ENCODE measurements at places on chromosomes 3 and 15.
A peak's percentile ranks its signal among the peaks of the same experiment; 100 is the strongest.

DNA sequence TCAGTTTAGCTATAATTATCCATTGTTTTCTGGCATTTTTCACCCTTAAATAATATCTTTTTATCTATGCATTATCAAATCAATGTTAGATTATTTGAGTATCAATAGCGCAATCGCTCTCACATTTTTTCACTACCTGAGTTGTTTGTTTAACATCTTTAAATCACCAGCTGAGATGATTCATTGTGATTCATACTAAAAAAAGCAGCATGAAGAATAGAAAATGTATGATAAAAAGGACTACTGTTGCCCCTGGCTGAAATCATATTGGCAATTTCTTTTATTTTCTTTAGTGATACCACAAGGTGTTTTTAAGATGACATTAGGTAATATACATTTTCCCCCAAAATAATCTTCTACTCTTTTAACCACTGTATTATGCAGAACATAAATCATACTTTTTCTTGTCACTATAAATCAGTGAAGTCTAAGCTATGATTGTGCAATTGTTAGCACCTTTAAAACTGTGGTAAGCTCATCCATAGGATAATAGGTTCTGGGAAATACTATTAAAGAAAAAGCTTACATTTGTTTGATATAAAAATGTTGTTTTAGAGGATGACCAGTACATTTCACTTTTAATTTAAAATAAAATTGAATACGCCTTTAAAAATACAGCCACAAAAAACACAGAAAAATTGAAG, 889.1 kb downstream of the NAALADL2 start:
- no peak for DNase-seq

DNA sequence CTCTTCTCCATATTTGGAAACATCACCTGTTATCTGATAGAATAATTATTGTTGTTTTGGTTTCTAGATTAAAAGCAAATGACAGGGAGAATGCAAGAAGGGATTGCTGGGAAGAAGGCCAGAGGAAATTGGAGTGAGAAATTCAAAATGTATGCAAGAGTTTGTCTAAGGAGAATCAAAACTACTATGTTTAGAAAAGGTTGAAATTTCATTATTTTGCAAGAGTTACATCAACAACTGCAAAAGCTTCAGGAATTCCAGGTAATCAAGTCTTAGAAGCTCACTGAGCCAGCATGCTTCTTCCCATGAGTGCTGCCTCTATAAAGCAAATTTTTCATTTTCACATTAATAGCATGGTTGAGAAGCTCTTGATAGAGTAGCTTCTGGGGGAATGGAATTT, 177.2 kb upstream of the GBE1 start:
- DNase-seq = no peak

DNA sequence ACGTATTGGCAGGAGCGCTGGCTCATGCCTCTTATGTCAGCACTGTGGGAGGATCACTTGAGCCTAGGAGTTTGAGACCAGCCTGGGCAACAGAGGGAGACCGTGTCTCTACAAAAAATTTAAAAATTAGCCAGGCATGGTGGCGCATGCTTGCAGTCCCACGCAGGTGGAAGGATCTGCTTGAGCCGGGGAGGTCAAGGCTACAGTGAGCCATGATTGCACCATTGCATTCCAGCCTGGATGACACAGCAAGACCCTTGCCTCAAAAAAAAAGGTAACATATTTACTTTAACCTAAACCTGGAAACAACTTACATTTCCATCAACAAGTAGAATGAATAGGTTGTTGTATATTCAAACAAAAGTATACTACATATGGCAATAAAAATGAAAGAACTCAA, 78.1 kb downstream of the HERC2 start:
- no peak for DNase-seq

DNA sequence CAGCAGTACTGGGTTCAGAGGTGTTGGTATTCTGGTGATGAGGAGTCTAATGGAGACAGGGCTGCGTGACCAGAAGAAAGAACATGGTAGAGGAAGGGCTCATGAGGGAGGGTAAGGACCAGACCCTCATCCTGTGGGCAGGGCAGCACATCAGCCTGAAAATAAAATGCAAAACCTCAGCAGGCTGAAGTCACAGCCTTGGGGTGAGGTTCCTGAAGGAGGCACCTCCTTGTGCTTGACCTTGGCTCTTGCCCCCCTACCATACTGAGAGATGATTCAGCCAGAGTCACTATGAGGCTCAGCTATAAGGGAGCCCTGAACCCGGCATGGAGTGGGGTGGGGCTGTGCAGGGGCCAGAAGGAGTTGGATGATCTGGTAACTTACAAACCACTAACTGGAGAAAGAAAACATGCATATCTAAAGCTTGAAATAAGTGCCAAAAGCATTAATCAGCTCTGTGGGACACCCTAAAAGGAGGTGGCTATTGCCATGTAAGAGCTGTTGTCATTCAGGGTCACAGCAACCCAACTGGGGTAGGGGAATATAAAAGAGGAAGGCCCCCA, 60.2 kb downstream of the CORO2B start:
- no peak for DNase-seq

GRCh38 chr3:21377071-21377769, 373.8 kb downstream of the ZNF385D start:
- no peak for DNase-seq

GRCh38 chr3:174737966-174738365, 121.2 kb upstream of the NAALADL2 start:
- DNase-seq = no peak

DNA sequence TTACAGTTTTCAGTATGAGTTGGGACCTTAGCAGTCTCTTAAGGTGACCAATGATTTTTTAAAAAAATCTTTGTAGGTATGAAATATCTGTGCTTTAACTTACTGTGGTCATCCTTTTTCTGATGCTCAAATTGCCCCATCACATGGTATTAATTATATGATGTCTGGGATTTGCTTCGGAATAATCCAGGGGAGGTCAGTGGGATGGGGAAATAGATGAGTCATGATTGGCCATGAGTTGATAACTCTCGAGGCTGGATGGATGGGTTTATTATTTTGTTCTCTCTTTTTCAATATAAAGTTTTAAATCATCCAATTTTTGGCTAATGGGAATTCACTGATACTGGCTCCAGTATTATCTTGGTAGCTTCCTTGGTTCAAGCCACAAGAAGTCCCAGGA, 370.3 kb upstream of the TPM1 start:
- no peak for DNase-seq

- no peak for DNase-seq
Observed at GRCh38 chr3:133994166-133994890, 35.4 kb downstream of the SLCO2A1 start.

GRCh38 chr3:146160964-146161662, at the start of gene PLOD2:
PLOD2 (minus strand) TSS chr3:146161184; CDS start chr3:146160989, 195 bp downstream.
- DNase-seq = no peak

DNA sequence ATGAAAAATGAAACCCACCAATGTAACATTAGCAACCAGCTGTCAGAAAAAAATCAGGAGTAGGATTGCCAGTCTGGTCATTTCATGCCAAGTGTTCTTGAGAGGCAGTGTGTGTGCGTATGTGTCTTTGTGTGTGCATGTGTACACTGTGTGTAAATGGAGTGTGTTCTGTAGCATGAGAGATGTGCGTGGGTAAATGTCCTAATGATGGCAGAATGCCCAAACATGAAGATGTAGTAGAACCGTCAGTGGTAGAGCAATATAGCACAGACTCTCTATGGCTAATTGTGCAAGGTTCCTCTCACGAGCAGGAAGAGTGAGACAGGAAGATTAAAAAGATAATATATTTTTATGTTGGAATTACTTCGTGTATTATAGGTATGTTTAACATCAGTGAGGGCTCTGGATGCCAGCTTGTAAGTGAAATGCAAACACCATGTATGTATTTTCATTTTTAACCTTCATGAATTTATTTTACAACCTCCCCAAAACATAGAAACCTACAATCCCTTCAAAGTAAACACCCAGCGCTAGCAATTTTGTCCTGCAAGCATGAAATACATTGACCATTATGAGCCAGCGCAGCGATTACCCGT, 1038.7 kb downstream of the IGSF11 start:
- DNase-seq = no peak

- no peak for DNase-seq
Observed at GRCh38 chr15:90396321-90396720, 8.3 kb downstream of the IQGAP1 start.

DNA sequence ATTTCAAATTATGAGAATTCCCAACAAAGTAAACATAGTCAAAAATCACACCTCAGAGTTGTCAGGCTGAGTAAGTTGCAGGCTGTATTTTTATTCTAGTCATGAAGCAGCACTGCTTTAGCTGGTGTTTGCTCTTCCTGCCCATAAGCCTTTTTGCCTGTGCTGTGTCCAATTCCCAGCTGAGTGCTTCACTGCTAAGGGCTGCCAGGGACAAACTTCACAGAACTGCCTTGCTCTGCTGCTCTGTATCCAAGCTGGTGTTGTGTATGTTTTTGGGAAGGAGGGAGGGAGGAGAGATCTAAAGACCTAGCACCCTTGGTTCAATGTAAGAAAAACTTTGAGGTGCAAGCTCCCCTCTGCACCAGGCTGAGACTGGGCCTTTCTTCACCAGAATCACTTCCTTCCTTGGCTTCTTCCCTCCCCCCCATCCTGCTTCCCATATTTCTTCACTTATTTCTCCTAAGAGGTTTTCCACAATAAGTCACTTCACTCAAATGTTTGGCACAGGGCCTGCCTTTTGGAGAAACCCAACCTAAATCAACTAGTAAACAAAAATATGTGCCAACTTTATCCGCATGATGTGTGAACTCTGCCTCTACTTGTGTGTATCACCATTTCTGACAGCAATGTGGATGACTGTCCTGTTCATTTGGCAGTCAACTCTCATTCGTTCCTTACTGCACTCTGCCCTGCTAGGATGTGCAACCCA, 156.1 kb downstream of the TBL1XR1 start:
- DNase-seq = no peak

DNA sequence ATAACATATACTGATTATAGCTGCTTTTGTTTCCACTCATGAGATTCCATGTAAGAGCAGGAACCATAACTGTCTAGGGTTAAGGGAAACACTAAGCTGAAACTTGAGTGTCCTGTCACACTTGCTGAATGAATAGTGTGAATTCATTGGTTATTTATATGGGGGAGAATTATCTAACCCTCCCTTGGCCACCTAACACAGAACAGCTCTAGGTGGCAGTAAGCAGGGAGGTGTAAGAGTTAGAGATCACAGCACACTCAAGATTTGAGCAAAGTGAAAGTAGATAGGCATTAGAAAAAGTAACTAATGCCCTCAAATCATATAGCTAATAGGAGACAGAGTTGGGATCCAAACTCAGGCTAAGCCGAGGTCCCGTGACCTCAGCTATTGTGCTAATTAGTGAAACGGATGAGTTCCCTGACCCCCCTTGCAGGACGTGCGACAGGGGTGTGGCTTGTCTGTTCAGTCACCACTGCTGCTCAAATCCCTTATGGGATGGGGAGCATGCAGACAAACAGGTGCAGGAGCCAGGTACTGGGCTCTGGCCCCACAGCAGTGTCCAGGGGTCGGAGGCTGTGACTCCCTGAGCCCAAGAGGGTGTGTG, 27.7 kb upstream of the ANO10 start:
- DNase-seq = no peak

- no peak for DNase-seq
Observed at GRCh38 chr3:23490459-23490858, 287.3 kb downstream of the UBE2E2 start.

- DNase-seq = no peak
Observed at GRCh38 chr3:128493570-128494366, 767 bp upstream of the GATA2 start.

- DNase-seq = no peak
Observed at GRCh38 chr3:108093021-108093420, 2.2 kb upstream of the CD47 start.

- DNase-seq = no peak
Observed at GRCh38 chr3:66236281-66236680, 15.5 kb downstream of the SLC25A26 start.

DNA sequence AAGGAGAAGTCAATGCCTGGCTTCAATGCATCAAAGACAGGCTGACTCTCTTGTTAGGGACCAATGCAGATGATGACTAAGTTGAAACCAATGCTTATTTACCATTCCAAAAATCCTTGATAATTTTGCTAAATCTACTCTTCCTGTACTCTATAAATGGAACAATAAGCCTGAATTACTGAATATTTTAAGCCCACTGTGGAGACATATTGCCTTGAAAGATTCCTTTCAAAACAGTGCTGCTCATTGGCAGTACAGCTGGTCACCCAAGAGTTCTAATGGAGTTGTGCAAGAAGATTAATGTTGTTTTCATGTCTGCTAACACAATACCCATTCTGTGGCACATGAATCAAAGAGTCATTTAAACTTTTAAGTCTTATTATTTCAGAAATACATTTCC, 181.0 kb upstream of the CBLB start:
- DNase-seq = no peak

- DNase-seq = no peak
Observed at GRCh38 chr3:51715977-51716294, 9.1 kb downstream of the GRM2 start.

- DNase-seq = peak; percentile 48
Observed at GRCh38 chr3:14216257-14217048, 37.8 kb downstream of the LSM3 start.

DNA sequence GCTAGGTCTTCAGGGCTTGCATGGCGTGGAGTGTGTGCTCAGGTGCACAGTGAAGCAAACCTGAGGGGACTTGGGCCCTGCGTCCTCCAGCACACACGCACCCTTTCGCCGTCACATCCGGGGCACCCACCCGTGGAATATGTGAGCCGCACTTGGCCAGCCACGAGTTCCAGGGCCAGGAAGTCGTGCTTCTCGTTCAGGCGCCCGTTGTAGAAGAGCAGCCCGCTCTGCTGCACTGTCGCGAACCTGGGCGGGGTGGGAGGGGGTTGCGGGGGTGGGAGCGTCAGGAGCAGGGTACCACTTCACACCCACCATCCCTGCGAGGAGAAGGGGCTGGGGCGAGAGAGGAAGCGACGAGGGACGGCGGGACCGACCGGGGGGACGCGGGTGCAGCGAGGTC, 7.1 kb downstream of the CELSR3 start:
- DNase-seq = peak; percentile 40

- peak; percentile 56 for DNase-seq
Observed at GRCh38 chr15:43511012-43511885, 6.2 kb upstream of the MAP1A start.

DNA sequence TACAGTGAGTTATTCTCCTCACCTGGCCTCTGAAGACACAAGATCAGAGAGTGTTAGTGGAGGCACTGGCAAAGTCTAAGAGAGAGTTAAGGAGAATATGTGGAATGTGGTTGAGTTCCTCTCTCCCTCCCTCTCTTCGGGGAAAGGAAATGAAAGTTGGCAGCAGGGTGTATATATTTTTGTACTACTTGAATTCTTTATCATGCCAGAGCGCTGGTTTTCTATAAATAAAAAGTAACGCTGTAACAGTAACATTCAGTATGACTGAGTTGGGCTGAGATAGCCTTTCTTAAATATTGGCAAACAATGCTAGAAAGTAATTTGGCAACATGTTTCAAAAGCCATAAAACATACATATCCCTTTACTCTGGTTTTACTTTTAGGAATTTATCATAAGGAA, 77.5 kb upstream of the TNFAIP8L3 start:
- no peak for DNase-seq

GRCh38 chr3:172625404-172625803, 85.5 kb downstream of the NCEH1 start:
- DNase-seq = no peak

GRCh38 chr3:90221900-90222299, 1114.5 kb downstream of the EPHA3 start:
- DNase-seq = no peak

GRCh38 chr3:41318520-41318919, 119.2 kb downstream of the CTNNB1 start:
- no peak for DNase-seq
